ENCODE measurements at places on chromosomes 3 and 15.

GRCh38 chr3:156637480-156638022, 36.8 kb upstream of the TIPARP start:
- no peak for DNase-seq

GRCh38 chr3:30964612-30965011, 70.2 kb upstream of the GADL1 start:
- no peak for DNase-seq

DNA sequence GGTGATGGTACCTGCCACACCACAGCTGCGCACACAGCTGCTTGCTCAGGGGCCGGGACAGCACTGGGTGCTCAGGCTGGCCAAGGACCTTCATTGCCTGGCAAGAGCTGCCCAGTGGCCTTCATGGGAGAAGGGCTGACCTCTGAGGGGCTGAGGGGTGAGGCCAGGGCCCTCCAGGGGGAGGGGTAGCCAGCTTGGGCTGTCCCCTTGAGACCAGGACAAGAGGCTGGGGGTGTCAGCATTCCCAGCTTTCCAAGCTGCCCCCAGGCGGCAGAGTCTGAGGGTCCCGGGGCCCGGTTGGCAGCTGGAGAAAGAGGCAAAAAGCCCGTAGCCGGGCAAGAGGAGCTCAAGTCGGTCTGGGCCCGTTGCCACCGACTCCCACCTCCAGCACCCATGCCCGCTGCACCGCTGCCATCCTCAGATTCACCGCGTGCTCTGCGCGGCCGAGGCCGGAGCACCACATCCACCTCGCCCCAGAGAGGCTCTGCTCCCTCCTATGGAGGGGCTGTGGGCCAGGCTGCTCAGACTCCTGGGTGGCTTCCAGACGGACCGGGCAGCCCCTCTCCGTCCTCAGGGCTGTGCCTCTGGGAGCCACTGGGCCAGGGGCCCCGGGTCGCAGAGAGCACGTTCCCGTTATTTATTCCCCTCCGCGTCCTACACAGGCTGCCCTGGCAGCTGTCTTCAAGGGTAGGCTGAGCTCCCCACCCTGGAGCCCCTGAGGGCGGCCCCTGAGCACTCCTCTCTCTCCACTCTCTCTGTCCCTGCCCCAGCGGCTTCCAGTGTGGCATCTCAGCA, 51.5 kb downstream of the PLXNA1 start:
- DNase-seq: no peak

GRCh38 chr3:188531210-188531609, 377.3 kb downstream of the LPP start:
- DNase-seq: no peak

- DNase-seq: peak; percentile 82
Measured at GRCh38 chr15:89665449-89666181, 10.3 kb upstream of the KIF7 start.

GRCh38 chr15:78317145-78317836, 17.9 kb upstream of the SKIC8 start:
- DNase-seq: no peak

DNA sequence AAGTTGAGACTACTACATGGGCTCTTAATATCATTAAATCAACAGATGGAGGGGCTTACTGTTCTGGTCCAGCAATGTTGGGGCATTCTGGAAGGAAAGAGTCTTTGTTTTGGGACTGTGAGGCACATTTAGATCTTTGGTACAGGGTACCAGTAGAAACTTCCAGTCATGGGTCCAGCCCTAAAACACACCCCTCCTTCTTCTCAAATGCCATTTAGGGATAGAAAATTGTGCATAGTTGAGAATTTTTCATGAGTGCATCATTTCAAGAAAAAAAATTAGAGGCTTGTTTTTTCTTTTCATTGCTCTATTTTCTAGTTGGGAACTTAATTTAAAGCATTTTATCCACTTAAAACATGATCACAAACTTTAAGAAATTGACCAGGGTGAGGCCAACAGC, 4.1 kb upstream of the RTP1 start:
- DNase-seq: no peak

- DNase-seq: no peak
Measured at GRCh38 chr15:39504808-39505207, 76.1 kb upstream of the THBS1 start.

DNA sequence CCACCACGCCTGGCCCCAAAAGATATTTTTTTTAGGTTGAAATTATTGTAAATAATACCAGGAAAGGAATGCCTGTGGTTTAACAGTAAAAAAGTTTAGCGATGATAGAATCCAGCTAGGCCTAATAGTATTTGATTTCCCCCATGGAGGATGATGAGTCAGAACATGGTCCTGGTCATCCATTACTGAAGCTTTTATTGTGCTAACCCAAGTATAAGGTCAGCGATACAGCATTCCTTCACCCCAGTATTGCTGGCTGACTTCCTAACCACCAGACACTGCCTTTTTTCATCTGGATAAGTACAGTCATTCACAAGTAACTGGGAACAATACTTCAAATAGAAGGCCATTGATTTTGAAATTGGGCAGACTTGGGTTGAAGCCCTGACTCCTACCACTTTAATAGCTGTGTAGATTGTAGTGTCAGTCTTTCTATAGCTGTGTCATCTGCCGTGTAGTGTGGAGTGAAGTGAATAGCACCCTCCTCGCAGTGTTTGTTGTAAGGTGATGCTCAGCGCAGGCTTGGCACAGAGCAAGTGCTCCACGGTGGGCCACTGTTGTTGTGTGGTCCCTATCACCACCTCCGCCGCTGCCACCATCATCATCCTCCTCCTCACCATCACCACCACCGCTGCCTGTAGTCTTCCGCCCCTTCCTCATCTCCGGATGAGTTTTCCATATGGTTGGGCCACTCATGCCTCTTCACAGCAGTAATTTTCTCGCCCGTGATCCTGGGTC, 436.0 kb upstream of the TPM1 start:
- no peak for DNase-seq

DNA sequence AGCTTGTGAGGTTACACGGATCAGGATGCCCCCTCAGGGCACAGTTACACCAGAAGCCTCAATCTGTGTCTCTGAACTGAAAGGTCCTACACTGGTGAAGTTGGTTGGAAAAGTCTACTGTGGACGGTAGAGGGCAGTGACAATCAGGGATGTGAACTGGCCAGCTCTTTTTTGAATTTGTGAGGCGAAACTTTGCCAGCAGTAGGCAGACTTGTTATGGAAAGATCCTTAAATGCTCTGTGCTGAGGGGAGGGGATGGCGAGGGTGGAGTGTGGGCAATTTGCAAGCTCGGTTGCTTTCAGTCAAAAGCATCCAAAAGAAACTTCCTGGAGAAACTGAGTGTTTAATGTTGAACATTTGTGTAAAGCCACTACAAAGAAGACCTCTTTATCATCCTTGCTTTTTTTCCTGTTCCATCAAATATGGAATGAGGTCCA, 127.4 kb upstream of the ABHD17C start:
- peak; percentile 83 for DNase-seq

DNA sequence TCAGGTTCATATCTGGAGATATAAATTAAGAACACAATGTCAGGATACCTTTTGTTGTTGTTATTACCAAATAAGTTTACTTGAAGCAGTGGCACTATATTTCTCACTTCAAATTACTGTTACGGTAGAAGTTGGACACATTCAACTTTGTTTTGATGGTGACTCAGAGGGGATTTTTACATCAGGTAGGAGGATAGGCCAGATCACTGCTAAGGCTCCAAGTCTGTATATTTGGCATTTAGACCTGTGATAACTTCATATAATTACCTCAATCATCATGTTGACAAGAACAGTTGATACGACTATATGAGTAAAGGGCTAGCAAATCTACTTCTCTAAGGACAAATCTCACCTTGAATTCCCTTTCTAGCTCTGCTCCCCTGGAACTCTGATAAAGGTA, 15.6 kb downstream of the LZTFL1 start:
- no peak for DNase-seq

- no peak for DNase-seq
Measured at GRCh38 chr15:38103564-38103963, 149.1 kb upstream of the SPRED1 start.

- DNase-seq: no peak
Measured at GRCh38 chr3:38168151-38169026, 3.1 kb downstream of the OXSR1 start.

DNA sequence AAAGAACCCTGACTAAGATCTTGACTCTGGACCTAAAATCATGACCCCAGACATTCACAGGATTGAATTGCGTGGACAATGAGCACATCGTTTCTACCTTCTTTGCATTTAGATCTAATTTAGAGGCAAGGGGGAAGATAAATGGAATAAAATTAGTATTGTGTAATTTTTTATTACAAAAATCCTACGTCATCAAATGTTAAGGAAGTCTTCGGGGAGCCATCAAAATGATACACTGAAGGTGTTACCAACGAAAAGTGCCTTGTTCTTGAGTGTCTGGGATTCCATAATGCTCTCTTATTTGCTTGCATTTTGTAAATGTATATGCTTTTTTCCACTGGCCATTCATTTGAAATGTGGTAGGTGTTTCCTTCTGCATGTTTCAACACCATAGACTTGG, 52.8 kb upstream of the C3orf49 start:
- no peak for DNase-seq

DNA sequence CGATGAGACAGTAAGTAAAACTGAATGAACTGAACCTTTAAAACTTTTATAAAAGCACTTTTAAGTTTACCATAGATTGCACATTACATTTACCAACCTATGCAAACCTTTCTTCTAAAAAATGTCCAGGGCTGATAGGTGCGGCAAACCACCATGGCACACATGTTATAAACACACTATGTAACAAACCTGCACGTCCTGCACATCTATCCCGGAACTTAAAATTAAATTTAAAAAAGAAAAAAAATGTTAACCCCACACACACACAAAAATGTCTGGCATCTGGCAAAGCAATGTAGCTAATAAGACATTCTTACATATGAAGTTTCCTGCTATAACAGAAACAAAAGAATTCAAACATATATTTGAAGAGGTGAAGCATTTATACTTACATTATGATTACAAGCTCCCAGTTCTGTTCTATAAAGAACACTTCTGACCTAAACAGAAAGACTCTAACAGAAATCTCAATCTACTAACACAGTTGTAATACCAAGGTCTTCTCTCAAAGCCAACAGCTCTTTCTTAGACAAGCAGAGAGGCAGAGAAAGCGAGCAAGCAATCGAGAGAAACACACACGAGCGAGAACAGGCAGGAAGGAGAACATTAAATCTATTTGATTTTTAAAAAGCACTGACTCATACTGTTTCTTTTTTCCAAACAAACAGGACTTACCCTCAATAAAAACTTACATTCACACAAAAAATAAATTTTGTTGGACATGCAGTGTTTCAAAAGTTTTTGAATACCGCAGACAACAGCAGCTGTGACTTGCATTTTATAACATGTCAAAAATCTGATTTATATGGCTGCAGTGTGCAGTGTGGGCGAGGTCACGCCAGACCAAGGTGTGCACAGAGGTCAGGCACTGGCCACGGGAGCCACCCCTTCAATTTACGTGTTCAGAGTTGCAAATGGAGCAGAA, at the start of gene NRG4:
Gene NRG4 (minus strand): TSS at position 798 of the 925 bp plus-strand sequence. CDS start 1,194 bp downstream, outside the sequence.
- no peak for DNase-seq

DNA sequence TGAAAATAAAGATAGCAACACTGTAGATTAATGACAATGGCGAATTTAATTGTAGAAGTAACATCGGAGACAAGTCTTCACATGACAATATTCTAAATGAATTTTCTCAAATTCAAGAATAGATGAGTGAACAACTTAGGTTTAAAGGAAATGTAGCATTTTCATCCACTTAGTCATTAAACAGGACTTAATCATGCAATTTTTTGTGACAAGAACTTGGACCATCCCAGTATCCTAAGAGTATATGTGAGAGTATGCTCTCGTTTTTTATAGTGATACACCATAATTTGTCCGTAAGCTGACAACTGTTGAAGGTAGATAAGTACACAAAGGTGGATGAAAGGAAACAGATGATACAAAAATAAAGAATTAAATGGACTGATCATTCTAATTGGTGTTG, 81.5 kb downstream of the DLG1 start:
- no peak for DNase-seq

DNA sequence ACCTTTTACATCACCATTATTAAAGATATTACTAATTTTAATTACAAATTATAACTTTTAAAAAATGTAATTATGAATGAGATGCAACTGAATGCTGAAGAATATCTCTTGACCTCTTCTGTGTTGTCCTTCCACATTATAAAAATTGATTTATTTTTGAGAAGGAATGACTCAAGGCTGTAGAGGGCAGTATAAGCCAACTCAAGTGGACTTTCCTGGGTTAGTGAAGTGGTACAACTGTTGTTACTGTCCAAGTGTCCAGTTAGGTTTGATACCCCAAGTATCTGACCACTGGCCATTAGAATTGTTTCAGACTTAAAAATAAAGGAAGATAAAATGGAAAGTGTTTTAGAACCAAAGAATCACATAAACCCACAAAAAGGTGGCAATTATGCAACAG, 51.9 kb downstream of the BBX start:
- DNase-seq: peak; percentile 40

GRCh38 chr3:83515123-83515522, 1443.7 kb upstream of the CADM2 start:
- no peak for DNase-seq

Data from neural progenitor cell (in vitro differentiated cells).